ENCODE measurements at places on chromosomes 7 and 10.

- no peak for DNase-seq
Observed at GRCh38 chr10:118045837-118046394, 825 bp downstream of the RAB11FIP2 start.

DNA sequence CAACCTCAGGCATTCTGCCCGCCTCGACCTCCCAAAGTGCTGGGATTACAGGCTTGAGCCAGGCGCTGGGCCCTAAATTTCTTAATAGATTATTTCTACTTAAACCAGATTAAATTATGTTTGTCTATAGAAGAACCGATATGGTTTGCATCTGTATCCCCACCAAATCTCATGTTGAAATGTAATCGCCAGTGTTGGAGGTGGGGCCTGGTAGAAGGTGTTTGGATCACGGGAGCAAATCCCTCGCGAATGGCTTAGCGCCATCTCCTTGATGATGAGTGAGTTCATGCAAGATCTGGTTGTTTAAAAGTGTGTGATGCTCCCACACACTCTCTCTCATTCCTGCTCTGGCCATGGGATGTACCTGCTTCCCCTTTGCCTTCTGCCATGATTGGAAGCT lies 109.3 kb upstream of the NANOS1 start:
- no peak for DNase-seq

GRCh38 chr10:86715156-86715795 lies 41.1 kb upstream of the BMPR1A start:
- DNase-seq, result no peak

DNA sequence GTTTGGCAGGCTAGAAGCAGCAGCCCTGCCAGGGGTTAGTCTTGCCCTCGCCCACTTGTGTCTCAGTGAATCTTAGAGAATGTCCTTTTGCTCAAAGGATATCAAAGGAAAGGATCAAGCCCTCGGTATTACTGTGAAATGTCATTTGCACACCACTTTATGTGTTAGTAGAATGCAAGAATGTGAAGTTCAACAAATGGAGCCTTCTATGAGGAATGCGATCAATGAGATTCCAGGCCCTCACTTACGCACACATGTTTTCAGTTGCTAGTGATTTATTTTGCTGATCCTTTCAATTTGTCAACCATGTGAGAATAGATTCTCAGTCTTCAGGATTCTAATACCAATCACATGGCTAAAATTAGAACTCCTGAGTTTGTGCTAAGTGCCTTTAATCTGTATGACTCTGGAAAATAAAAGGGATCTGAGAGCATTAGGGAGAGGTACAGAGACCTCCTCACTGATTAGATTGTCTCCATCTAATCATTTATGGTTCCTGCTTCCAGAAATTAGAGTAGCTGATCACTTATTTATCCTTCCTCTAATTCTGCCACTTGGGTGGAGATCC lies 123.0 kb upstream of the SP4 start:
- DNase-seq, result no peak

DNA sequence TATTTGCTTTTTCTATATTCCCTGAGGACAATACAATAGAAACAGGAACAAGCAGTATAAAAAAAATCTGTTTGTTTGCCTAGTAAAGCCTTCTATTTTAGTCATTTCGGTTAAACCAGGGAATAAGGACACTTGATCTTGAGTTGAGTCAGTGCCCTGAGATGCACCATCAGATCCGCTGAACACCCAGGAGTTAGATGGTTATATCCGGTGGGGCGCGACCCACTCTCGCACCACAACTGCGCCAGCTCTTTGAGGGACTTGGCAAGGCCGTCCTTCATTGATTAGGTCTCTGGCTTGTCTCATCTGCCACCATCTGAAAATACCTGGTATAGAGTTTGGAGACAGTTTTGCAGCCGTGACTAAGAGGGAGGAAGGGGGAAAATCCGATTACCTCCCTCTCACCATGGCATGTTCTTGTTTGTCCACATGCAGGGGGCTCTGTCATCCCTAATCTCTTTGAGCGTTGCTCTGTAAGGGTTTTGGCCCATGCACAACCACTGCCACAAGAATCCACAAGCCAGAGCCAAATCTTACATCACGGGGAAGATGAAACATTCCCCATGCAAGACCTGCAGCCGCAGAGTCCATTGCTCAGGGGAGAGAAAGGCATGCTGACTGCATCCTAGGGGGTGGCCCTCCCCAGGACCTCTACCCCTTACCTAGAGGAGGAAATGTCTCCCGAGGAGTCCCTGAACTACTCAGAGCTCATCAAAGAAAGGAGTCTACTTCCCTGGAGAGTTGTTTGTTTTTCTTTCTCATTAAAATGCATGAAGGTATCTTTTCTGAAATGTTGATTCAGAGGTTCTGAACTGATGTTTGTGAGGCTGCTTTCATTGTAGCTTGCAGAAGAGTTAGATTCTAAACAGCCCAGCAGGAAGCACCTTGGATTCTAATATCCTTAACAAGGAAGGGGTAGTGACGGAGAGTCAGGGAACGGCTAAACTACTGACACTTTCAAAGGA lies 101.6 kb upstream of the FAM171A1 start:
- DNase-seq, result no peak

DNA sequence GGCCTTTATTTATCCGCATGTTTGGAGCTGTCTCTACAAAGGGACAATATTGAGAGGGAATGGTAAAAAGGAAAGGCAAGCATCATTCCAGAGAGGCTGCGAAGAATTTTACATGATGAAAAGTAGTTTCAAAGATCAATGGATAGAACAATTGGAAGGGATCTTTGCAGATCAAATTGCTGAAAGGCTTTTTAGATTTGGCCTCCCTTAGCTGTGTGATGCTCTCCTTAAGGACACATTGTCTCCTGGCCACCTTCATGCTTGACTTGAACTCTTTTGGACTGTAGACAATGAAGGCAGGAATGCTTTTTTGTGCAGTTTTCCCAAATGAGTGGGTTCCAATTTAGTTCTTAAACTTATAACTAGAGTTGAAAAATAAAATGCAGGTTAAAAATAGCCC lies 344.7 kb downstream of the ARL4A start:
- no peak for DNase-seq

DNA sequence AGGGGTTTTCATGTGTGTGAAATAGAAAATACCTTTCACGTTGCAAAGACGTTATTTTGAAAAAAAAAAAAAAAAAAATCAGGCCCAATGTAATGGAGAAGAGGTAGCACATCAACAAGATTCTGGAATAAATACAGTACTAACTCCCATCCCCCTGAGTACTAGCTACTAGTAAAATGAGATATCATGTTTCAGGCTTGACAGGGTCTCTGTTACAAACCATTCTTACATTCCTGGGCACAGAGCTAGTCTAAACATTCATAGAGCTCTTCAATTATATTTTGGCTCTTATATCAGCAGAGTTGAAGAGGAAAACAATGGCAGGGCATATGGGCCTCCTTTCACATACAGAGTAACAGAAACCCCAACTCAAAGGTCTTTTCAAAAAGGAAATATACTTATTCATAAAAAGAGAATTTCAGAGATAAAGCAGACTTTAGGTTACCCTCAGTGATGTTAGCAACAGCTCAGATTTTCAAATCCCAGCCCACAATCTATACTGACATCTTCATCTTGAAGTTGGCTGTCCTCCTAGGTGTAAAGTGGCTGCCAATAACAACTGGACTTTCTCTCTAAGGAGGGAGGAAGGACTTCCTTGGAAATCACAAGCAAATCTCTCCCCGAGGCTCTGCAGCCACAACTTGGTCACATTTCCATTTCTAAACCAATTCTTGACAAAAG lies 18.6 kb downstream of the C7orf33 start:
- DNase-seq, result no peak

DNA sequence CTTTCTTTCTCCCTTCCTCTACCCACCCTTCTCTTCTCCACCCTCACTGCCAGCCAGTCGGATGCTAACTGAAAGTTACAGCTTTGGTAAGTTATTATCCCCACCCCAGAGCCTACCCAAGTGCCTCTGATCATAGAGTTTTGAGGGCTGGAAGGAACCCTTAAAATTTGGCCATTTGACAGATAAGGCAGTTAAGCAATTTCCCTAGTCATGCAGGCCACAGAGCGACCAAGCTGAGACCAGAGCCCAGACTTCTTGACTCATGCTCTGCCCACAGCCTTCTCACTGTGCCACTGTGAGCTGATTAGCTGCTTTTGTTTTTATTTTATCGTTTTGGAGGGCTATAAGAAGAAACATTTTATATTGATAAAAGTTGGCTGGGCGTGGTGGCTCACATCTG lies 17.2 kb downstream of the SAP25 start:
- DNase-seq, result no peak

- no peak for DNase-seq
Observed at GRCh38 chr7:50210706-50211115, 93.8 kb upstream of the IKZF1 start.

DNA sequence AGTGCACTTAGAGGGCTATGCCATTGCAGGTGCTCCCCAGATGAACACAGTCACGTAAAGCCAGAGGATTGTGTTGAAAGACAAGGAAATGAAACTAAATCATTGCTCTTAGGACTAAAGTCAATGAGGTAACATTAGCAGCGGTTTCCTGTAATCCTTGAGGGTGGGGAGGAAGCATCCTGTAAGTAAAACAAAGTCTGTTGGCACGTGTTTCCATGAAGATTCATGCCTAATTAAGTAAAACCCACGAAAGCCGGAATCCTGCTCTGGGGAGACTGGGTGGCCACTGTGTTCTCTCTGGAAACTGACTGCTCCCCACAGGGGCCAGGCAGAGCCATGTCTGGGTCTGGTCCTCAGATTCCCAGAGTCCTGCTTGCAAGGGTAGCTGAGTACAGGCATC lies 18.3 kb downstream of the STEAP1B start:
- DNase-seq, result no peak

GRCh38 chr10:25867321-25867720 lies 66.7 kb upstream of the MYO3A start:
- DNase-seq, result no peak

GRCh38 chr10:31058795-31059703 lies 27.4 kb upstream of the ZNF438 start:
- DNase-seq, result no peak

DNA sequence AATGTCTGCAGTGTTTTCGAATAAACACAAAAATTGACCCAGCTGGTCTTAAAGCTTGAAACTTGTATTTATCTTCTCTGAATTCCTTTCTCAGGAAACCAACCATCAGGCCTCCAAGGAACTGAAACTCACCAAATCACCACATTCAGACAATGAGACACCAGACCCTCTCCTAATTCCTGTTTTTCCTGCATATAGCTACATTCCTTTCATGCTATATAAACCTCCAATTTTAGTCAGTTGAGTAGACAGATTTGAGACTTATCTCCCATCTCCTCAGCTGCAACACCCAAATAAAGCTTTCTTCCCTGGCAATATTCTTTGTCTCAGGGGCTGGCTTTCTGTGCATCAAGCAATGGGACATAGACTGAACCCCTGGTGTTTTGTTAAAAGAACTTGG lies 317.0 kb downstream of the CACNA2D1 start:
- DNase-seq, result no peak

DNA sequence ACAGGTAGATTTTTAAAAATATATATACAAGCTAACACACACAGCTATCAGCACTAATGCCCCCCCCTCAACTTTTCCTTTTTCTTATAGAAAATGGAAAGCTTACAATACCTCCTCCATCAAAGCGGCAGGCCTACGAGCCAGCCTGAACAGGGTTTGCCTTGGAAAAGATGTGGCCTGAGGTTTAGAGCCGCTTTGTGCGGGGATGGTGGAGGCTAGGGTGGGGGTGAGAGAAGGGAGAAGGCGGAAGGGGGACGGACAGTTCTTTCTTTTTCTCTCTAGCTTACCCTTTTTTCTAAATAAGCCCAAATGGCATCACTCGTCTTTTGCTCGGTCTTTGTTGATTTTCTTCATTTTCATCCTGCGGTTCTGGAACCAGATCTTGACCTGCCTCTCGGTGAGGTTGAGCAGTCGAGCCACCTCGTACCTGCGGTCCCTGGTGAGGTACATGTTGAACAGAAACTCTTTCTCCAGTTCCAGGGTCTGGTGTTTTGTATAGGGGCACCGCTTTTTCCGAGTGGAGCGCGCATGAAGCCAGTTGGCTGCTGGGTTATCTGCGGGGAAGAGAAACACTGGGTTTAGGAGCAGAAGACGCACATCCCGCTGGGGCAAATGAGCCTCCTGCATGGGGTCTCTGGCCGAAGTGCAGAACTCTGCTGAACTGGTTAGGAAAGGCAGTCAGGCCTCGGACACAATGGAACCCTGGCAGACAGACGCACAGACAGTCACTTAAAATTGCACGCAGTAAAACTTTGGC lies 1.9 kb downstream of the HOXA9 start:
- no peak for DNase-seq

DNA sequence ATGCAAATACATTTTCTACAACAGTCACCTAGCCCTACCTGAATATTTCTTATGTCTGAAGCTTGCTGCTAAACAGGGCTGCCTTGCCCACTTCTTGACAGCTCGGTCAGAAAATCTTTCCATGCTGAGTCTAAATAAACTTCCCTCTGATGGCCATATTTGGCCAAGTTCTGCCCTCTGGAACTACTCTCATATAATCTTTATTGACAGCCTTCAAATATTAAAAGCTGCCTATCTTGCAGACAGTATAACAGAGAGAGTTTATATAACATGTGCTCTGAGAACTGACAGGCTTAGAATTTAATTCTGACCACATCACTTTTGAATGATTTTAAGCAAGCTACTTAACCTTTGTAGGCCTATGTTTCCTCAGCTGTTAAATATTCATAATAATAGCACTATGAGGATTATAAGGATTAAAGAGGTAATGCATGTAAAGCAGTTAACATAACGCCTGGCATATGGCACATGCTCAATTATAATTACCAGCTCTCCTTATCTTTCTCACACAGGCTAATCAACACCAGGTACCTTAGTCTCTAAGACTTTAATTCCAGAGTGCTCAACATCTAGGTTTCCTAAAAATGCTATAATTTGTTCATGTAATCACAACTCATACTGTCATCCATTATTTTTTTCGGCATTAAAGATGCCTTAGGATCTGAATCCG lies 334.1 kb downstream of the HPSE2 start:
- no peak for DNase-seq

DNA sequence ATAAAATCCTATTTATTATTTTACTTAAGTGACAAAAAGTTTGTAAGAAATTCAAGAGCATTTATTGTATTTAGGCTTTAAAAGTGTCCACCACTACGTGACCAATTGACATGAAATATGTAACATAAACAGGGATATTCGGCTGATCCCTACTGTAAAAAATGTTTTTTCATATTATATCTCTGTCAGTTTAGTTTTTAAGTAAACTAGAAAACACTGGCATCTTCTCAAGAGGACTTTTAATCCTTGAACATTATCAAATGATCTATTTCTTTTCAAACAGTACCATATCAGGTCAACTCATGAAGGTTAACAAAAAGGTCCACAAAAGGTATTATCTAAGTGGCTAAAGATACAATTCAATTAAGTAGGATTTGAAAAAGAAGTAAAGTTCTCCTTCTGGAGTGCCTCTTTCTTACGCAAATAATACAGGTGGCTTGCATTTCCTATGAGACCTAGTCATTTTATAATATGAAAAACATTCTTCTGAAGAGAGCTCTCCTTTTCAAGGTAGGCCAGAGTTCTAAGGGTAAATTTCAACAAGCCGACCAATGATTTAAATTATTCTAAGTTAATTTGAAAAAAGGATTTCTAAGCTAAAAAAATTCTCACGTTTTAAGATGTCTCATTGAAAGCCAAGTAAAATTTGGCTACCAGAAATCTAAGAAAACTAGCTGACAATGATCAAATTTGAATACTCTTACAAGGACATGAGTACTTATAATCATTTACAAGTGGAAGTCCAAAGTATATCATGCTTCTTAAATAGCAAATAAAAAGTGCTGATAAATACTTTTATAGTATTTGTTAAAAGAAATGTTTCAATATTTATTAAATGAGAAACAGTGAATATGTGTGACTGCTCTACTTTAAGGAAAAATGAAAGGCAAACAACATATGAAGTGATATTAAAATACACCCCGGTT lies 133.5 kb downstream of the NRBF2 start:
- no peak for DNase-seq
